Fibroblast of skin of back (primary cell): ENCODE measurements at places on chromosomes 13 and 19.

GRCh38 chr13:103022336-103022735, 43.9 kb downstream of the SLC10A2 start:
- DNase-seq: no peak

- peak; percentile 42 for DNase-seq
These were observed 20.9 kb downstream of the MAP2K2 start for GRCh38 chr19:4103080-4103433.

DNA sequence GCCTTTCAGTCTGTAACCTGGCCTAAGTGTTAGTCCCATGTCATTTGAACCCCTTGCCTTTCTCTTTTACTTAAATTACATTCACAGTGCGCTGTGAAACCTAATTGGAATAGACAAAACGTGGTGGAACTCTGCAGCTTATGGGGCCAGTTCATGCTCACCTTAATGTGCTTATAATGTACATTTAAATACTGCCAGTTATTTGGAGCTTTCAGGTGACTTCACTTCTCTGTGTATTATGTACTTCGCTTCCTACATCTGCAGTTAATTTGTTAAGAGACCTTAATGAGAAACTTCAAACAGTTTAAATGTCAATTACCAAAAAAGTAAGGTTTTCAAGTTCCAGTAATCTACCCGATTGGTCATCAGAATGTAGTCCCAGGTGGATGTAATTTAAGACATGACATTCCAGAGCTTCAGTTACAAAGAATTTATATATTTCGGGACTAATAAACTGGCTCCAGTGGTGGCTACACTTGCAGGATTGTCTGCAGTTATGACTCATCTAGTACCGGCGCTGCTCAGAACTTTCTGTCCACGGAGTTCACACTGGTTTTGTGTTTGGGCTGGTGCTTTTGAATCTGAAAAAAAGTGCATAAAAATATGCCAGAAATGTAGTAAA, 125.3 kb downstream of the TM9SF2 start:
- DNase-seq: peak; percentile 51

DNA sequence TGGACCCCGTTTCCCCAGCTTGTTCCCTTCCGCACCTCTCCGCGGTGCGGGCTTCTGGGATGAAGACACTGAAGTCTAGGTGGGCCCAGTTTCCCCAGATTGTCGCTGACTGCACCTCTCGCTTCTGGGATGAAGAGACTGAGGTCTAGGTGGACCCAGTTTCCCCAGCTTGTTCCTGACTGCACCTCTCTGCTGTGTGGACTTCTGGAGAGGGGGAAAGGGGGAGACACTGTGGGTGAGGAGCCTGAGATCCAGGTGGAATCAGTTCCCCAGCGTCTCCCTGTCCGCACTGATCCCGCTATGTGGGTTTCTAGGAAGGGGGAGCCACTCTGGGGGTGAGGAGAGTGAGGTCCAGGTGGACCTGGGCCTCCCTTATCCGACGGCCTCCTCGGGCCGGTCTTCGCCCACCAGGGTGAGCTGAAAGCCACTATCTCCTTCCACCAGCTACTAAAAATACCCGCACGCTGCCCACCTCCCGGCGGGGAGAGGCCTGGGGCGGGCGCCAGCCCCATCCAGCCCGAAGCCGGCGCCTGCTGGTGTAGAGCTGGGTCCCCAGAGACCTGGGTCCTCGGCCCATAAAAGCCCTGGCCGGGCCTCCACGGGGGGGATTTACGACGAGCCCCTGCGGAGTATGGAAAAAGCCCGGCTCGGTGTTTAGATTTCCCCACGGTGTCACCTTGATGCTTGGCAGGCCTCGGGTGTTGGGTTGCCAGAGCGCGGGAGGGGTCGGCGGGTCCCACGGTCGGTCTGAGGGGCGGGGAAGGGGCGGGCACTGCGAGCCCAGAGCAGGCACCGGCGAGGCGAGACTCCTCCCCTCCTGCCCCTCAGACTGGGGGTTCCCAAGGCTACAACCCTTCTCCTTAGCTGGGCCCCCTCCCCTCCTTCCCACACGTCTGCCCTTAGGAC, 10.6 kb downstream of the FUT6 start:
- no peak for DNase-seq

- DNase-seq: no peak
These were observed 734.3 kb upstream of the MIR17HG start for GRCh38 chr13:90613076-90613795.

DNA sequence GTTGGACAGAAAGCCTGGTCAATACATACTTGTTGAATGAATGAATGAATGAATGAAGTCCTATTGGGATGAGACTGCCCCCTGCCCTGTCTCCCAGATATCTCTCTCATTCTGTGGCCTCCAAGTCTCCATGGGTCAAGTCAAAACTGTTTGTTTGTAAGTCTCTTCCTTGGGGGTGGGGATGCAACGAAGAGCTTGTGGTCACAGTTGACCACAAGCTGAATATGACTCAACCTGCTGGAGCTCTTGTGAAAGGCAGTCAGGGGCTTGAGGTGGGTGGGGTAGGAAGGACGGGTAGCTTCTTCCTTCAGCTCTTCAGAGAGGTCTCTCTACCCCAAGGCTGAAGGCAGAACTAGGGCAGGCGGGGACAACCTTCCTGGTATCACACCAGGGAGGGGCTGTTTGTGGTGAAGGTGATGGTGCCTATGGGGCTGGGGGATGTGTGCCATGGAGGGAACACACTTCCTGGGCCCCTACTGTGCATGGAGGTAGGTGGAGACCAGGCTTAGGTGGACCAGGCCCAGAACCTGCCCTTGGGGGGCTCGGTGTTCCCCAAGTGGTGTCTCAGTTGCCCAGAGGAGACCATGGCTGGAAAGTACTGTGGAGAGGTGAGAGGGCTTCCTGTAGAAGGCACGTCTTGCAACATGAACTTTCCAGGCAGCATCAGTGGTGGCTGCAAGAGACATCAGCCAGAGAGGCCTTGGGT, 8.0 kb downstream of the MYO1F start:
- peak; percentile 93 for DNase-seq
